ENCODE measurements at places on chromosomes 12 and 14. TPM values are rescaled to one million over a fixed set of nuclear protein-coding genes. Genes with fewer than 3 reads are reported as not detected.
A peak's percentile ranks its signal among the peaks of the same experiment; 100 is the strongest.

The ZNF740 gene
- total RNA-seq = 34.0 TPM

The LHX5 gene
- not detected for total RNA-seq

The MYH6 gene
- not detected for total RNA-seq

DNA sequence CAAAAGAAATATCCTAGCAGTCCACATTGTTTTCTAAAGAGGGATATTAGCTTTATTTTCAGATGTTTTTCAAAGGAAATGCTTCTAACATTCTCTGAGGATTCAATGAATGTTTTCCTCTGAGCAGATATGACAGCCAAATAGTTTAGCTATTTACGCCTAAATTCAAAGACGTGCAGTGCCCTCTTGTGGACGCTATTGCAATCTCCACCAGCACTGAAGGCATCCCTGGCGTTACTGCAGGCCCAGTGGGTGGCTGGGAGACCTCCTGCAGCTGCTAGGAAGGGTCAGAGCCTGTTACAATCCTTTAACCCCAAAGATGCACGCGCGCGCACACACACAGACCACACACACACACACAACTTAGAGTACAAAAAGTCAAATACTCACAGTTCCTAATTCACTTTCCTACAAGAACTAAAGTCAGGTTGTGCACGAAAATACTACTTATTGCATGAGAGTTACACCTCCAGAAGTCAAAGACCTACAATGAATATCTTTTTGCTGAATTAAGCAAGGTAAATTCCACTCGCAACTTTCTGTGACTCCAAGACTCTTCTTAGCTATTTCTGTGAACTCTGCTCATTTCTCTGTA, 589.3 kb upstream of the TMEM132C start:
- DNase-seq = peak; percentile 81
- no peaks in the 10 kb centered on the region for H3K4me1 ChIP-seq
- H3K27me3 ChIP-seq = no peaks in the 10 kb centered on the region
- no peak overlapping the region for H3K4me3 ChIP-seq
- no peak overlapping the region for H3K27ac ChIP-seq

GRCh38 chr12:5969156-5969973, 24.3 kb upstream of the ANO2 start:
- no peak overlapping the region for H3K27ac ChIP-seq
- H3K4me3 ChIP-seq = no peak overlapping the region
- DNase-seq = no peak
- H3K36me3 ChIP-seq = no peaks in the 10 kb centered on the region
- no peaks in the 10 kb centered on the region for H3K4me1 ChIP-seq
- H3K27me3 ChIP-seq = no peaks in the 10 kb centered on the region

- no peaks in the 10 kb centered on the region for H3K4me1 ChIP-seq
- H3K4me3 ChIP-seq = no peak overlapping the region
- no peaks in the 10 kb centered on the region for H3K27me3 ChIP-seq
- no peak overlapping the region for H3K27ac ChIP-seq
Observed at GRCh38 chr12:52125476-52125900, 46.0 kb downstream of the SMIM41 start.

GRCh38 chr14:59754256-59754655, 116.3 kb downstream of the RTN1 start:
- H3K4me1 ChIP-seq = peaks cover 2% of the 10 kb centered on the region
- H3K4me3 ChIP-seq = no peak overlapping the region
- H3K27me3 ChIP-seq = no peaks in the 10 kb centered on the region
- no peak overlapping the region for H3K27ac ChIP-seq
- H3K36me3 ChIP-seq = no peaks in the 10 kb centered on the region

- H3K4me3 ChIP-seq = no peak overlapping the region
- no peak for DNase-seq
- H3K27me3 ChIP-seq = no peaks in the 10 kb centered on the region
- H3K36me3 ChIP-seq = no peaks in the 10 kb centered on the region
- peaks cover 9% of the 10 kb centered on the region for H3K4me1 ChIP-seq
Observed at GRCh38 chr14:50039734-50040400, 76.5 kb downstream of the VCPKMT start.

DNA sequence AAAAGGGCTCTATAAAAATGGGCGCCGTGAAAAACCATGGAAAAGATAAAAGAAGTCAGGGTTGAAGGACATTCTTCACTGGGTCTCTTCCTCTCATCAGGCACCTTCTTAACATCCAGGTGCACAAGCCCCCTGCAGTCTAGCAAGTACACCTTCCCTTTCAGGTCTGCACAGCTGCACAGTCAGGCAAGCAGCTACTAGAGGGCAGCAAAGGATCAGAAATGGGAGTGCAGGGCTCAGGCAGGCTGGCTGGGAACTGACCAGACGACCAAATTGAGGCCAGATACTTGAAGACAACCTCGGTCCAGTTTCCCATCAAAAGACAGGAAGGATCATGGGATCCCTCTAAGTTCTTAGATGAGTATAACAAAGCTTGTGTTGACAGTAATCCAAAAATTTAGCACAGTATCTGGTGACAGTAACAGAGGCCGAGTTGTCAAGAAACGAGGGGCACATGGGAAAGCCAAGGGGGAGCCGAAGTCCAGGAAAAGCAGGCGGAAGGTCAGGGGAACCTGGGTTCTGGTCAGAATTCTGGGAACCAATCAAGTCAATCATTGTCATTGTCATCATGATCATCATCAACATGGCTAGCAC, 10.1 kb upstream of the GRIP1 start:
- H3K27me3 ChIP-seq = no peaks in the 10 kb centered on the region
- no peak overlapping the region for H3K4me3 ChIP-seq
- no peaks in the 10 kb centered on the region for H3K4me1 ChIP-seq
- H3K36me3 ChIP-seq = no peaks in the 10 kb centered on the region

DNA sequence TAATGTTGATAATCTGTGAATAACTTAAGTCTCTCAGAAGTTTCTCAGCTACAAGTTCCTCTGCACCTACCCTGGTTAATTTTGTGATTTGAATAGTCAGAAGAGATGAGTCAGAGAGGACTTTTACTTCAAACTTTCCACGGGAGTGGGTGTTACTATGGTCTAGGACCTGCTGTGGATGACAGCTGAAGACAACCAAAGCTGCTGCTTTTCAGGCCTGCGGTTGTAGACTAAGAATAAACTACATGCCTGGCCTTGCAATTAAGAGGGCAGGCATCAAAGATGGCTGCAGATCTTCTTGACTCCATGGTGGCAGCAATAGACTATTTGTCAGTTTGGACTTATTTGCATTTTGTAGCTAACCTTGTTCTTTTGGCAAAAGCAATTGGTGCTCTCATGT, 227.1 kb upstream of the KRR1 start:
- H3K36me3 ChIP-seq = no peaks in the 10 kb centered on the region
- no peak overlapping the region for H3K4me3 ChIP-seq
- DNase-seq = no peak
- no peaks in the 10 kb centered on the region for H3K27me3 ChIP-seq

GRCh38 chr12:116427200-116427930, 131.8 kb upstream of the MAP1LC3B2 start:
- no peaks in the 10 kb centered on the region for H3K27me3 ChIP-seq
- no peaks in the 10 kb centered on the region for H3K36me3 ChIP-seq
- no peak for DNase-seq
- H3K4me1 ChIP-seq = no peaks in the 10 kb centered on the region

All from aorta (tissue), 5 donors.